Neuronal stem cell (in vitro differentiated cells): ENCODE measurements at places on chromosomes 16 and 17.

GRCh38 chr16:75415169-75415905, 18.0 kb downstream of the CFDP1 start:
- no peak for DNase-seq

GRCh38 chr17:26809033-26809432, 484.9 kb upstream of the WSB1 start:
- peak; percentile 42 for DNase-seq

GRCh38 chr16:60363566-60363965, 1629.5 kb upstream of the GOT2 start:
- DNase-seq, result no peak

GRCh38 chr17:41620583-41621434, 3.6 kb downstream of the KRT17 start:
- no peak for DNase-seq

- DNase-seq, result no peak
Measured at GRCh38 chr16:31250782-31251384, 8.9 kb upstream of the ITGAM start.

- no peak for DNase-seq
Measured at GRCh38 chr16:70561623-70562022, 38.0 kb downstream of the SF3B3 start.

GRCh38 chr17:45063198-45063597, 2.1 kb downstream of the NMT1 start:
- no peak for DNase-seq

- no peak for DNase-seq
Measured at GRCh38 chr17:17104036-17104435, 61.8 kb downstream of the MPRIP start.

DNA sequence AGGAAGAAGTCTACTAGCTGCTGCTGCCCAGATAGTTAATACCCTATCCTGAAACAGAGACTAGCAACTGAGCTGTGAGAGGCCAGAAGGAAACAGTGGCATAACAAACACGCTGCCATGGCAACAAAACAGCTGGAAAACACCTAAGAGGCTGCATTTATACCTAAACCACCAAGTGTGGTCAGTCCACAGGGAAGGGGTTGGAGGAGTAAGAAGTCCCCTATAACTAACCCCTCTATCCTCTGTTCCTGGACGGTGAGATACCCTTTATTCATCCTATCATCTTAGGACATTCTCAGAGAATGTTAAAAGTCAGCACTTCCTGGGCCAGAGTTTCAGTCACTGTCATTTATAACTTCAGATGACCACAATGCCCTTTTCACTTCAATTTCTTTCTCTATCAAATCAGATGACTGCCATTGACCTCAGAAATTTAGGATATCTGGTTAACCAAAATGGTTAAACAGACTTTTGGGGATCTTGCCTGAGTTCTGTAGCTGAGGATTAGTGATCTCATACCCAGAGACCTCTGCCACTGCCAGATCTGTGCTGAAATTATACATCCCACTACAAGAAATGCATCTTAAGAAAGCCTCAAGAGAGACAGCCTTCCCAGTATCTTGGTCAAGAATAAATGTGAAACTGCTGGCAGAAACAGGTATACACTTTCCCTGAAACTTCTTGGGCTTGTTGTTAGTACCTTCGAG, 36.2 kb downstream of the STH start:
- DNase-seq, result no peak

DNA sequence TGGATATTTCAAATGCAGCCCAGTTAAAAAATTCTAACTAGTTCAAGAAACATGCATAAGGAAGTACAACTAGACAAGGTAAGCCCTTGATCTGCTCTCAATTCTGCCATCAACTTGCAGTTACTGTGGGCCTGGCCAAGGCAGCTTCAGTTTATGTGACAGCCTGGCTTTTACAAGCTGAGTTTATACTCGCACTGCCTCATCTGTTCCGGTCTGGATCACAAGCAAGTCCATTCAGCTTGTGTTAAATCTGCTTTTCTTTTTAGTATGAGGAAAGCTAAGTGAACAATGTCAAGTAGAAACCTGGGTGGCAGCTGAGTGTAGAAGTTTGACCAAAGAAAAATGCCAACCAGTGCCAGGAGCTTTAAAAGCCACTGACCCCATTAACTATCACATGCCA, 76.6 kb upstream of the CORO6 start:
- DNase-seq, result no peak

GRCh38 chr17:40417258-40417608, 463 bp downstream of the TOP2A start:
- DNase-seq, result no peak

DNA sequence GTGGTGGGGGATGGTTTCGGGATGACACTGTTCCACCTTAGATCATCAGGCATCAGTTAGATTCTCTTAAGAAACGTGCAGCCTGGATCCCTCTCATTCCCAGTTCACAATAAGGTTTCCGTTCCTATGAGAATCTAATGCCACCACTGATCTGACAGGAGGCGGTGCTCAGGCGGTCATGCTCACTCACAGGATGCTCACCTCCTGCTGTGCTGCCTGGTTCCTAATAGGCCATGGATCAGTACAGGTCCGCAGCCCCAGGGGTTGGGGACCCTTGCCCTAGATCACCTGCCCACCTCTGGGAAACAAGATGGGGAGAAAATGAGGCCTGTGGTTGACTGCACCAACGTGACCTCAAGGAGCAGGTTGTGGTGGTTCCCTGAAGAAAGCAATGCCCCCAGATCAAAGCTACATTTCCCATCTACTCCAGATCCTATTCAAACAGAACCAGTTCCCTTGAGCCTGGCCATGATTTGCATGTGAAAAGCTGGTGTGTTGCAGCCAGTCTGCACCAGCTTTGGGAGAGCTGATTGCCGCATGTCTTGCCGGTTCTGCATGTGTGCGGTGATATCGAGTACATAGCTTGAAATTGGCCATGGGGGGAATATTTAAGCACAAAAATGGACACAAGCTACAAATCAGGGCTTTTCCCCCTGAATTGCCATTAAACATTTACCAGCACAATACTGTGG, 183.2 kb upstream of the HSBP1 start:
- no peak for DNase-seq

DNA sequence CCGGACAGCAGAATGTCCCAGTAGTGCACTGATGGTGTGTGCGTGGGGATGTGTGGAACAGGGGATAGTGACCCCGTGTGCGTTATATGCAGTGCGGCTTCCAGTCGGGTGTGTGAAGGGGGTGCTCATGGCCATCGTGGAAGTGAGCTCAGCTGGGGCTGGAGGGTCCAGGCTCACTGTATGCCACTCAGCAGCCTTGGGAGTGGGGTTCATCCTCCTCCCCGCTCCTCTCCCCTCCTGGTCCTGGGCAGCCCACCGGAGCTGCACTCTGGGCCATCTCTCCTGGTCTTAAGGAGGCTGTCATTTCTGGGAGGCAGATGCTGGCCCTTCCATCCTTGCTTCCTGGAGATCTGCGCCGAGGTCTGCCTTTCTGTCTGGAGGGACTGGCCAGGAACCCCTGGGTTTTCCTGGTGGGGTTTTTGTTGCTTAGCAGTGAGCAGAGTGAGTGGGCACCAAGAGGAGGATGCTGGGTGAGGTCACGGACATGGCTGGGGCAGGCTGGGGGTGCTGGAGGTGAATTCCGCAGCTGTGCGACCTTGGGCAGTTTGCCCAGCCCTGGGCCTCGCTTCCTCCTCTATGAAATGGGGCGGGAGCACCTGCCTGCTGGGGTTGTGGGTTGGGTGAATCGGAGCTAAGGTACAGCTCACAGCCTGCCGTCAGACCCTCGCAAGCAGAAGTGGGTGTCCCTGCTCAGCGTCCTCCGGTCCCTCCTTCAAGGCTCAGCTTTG, 164.1 kb downstream of the SEC14L1 start:
- DNase-seq, result no peak

DNA sequence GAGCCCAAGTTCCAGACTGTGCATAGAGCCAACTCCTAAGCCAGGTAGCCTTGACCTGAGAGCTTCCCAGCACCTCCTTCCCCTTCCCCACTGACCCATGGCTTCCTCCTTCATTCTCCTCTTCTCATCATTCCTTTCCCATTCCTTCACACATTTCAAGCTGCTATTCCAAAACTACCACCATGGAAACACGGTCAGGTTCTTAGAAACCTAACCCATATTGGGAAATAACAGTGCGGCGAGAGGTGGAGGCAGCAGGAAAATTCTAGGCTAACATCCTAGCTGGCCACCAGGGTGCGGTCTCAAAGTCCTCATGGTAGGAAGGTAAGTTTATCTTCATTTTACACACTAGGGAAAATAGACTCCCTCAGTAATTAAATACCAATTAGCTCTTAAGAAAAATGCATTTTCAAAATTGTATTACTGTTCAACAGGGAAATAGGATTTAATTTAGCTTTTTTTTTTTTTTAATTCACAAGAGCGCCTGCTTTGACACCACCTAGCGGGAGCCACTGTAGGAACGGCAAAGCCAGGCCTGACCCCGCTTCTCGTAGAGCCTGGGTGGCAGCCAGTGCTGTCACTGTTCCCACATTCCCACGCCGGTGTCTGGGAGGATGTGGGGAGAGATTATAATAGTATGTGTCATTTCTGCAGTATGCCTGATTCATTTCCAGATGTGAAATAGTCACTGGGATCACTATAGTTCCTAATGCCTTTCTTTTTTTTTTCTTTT, 14.0 kb upstream of the SPHK1 start:
- no peak for DNase-seq

GRCh38 chr17:38919316-38920078, 5.9 kb upstream of the LASP1NB start:
- no peak for DNase-seq

- DNase-seq, result peak; percentile 44
Measured at GRCh38 chr17:47789611-47790561, 31.7 kb downstream of the OSBPL7 start.

- no peak for DNase-seq
Measured at GRCh38 chr17:75407655-75408352, 2.3 kb upstream of the GRB2 start.

- no peak for DNase-seq
Measured at GRCh38 chr16:1273816-1274215, 17.9 kb downstream of the TPSD1 start.

- peak; percentile 20 for DNase-seq
Measured at GRCh38 chr17:60641810-60642220, 35.8 kb upstream of the BCAS3 start.

DNA sequence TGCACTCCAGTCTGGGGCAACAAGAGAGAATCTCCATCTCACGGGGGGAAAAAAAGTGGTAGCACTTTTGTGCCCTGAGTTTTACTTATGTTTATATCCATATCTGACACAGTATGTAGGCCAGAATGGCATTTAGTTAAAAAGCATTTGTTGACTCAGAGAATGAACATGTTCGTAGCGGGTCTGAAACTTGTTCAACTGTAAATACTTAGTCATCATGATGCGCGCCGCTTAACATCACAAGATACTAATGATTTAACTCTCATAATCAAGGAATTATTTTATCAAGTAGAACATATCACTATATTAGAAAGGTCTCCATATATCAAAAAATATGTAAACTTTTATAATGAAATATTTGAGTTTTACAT, 55.3 kb upstream of the ITGA2B start:
- no peak for DNase-seq

DNA sequence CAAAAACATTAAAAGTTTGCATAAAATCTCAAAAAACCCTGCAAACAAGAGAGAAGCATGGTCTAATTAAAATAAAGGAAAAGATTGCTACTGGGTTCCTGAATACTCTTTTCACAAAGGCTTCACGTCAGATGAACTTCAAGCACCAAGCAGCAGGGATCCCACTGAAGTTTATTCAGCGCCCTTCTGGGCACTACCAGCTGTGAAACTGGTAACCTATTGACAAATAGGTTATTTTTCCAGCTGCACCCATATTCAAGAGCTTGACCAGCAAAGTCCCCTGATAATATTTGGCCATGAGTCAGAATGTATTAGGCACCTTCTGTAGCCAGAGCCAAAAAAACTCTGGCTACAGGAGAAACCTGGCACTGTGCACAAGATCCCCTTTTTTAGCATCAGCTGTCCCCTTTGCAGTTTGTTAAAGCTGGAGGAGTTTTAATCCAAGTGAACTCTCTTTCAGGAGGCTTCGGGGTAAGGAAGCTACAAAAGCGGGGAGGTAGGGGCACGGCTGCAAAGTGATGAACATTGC, 60.3 kb downstream of the GRIN2A start:
- DNase-seq, result no peak

- DNase-seq, result no peak
Measured at GRCh38 chr16:5015351-5015750, 18.4 kb downstream of the NAGPA start.

DNA sequence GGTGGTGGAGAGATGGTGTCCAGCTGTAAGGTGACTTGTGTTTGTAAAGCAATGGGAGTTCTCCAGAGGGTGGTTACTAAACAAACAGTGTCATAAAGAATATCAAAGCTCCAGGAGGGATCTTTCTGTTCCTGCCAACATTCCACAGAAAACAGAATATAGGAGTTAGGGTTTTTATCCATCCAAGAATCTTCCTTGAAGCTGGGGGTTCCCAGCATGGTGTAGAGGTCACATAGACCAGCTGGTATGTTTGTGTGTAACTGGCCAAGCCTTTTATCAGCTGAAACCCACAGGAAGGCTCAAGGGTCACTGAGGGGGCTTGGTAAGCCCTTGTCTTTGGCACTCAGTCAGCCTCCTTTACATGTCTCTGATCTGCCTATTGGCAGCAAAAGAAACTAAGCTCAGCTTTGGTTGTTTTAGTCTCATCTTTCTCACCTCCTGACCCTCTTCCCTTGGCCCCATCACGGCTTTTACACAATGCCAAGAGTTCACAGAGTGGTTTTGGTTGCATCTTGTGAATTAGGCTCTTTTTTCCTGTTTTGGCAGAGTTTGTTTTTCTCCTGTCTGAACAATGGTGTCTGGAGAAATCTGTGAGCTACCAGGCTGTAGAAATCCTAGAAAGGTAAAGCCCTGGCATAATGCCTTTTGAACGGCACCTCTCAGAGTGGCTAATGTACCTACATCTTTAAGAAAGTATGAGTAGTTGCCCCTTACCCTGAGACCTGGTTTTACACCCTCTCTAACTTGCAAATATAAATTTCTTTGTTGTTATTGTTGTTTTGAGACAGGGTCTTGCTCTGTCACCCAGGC, 4.6 kb downstream of the CNTD1 start:
- no peak for DNase-seq

- DNase-seq, result no peak
Measured at GRCh38 chr17:8029121-8029520, 9.7 kb upstream of the ALOX15B start.

- DNase-seq, result no peak
Measured at GRCh38 chr16:70160821-70161220, 12.8 kb upstream of the CLEC18C start.

DNA sequence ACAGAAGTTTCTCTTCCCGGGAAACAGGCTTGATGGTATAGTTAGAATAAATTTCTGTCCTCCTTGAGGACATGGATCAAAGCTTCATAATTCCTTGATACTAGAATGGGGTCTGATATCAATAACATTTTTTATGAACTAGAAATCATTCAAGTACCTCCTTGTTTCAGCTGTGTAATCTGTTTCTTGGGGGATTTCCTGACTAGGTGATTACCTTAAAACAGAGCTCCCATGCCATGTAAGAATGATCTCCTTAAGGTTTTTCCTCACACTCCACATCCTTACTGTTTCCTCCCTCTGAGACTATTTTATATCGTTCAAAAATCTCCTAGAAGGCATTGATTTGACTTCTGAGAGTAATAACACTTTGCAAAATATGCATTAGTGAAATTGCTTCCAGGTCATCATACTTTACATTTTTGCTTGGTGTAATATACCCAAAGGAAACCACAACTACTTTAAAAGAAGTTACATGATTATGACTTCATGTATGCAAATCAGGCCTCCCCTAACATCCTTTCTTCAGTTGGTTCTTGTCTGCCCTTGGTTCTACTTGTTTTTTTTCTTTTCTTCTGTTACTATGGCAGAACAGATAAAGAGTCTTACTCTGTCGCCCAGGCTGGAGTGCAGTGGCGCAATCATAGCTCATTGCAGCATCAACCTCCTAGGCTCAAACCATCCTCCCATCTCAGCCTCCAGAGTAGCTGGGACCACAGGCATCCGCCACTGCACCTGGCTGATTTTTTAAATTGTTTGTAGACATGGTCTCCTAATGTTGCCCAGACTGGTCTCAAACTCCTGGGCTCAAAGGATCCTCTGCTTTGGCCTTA, 388.8 kb downstream of the ZFHX3 start:
- DNase-seq, result no peak
